Gastroesophageal sphincter (tissue), 4 donors: ENCODE measurements at places on chromosomes 1 and 21.

DNA sequence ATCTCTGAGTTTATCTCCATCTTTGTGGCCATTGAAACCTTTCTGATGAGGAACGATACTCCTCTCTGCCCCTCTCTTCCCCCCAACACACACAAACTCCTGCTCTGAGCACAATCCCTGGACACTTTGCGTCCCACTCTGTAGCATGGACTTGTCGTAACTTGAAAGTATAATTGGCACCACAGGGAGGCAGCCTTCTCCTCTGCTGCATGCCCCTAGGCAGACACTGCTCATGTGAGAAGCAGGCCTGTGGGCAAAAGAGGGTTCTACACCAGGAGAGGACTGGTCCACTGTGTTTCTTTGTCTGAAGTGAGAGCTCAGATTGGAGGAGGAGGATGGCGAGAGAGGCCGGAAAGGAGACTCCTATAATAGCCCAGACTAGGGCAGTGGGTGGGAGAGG is 3.8 kb upstream of the PARS2 start:
- no peak for ATAC-seq

DNA sequence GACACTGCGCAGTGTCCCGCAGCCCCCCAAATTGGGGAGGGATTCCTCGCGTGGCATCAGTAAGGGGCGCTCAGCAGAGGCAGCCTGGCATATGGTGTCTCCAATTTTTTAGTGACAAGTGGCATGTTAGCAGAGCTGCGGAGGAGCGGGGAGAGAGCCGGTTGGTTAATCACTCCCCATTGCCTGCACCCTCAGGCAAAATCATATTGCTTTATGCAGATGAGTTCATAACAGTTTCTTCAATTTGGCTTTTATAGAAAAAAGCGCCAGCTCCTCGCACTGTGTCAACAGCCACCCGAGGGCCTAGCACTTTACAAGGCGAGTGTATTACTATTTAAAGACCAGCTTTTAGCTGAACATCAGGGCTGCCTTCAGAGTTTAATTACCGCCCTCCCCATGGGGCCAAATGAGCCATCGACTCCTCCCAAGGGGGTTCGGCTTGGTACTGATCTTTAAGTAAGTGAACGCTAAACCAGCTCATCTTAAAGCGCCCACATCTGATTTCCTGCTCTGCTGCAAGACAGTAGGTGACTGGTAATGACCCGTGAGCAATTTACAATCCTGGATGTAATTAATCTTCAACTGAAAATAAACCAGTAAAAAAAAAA is 298.9 kb downstream of the DSCAM start:
- no peak for ATAC-seq

DNA sequence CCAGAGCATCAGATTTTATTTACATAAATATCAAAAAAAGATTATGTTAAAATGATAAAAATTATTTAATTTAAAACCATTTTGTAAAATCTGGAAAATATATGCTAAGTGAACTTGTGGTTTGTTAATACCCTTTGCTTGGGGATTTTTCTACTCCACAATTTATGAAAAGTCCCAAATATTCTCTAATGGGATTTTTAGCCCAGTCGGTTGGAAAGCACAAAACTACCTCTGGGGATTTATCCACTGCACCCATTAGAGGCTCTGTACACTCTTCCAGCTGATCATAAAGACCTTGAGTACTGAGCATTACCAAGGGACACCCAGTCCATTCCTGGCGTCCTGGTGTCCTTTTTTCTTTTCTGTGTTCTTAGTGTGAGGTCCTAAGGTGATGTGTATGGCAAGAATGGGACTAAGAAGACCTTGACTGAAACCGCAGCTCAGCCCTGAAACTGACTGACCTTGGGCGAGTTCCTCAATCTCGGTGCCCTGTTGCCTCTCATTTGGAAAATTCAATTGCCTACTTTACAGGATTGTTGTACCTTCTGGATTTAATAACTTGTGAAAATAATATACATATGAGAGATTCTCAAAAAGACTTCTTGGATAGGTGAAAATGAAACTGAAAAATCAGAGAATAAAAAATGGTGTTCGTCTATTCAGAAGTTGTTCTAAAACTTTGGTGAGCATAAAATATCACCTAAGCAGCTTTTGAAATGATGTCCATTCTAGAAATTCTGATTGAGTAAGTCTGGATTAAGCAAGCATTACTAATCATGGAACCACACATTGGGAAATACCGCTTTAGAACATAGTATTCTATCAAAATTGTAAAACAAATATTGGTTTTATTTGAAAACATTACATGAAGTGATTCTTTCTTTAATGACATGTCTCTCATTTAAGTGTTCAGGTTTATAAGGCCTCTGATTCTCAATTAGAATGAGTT is 21.5 kb upstream of the SAMSN1 start:
- ATAC-seq, result no peak

- no peak for ATAC-seq
These were observed 3.9 kb upstream of the LEFTY2 start for GRCh38 chr1:225944951-225945350.

- no peak for ATAC-seq
These were observed 74.3 kb upstream of the EDN2 start for GRCh38 chr1:41558761-41559171.

GRCh38 chr1:118204648-118205047 is 19.6 kb upstream of the SPAG17 start:
- ATAC-seq, result no peak

DNA sequence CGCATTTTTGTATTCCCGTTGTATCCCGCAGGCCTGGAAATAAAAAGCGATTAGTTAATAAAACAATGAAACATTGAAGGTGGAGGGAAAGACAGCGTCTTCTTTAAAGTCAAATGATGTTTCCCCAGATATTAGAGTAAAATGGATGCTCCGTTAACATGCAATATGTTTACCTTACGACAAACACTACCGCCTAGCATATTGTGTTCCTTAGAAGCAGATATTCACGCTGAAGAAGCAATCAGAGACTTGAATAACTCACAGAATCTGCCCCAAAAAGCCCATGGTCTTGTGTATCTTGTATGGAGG is 583 bp upstream of the B4GALT3 start:
- ATAC-seq, result no peak

- ATAC-seq, result no peak
These were observed 583.4 kb downstream of the DPYD start for GRCh38 chr1:97337250-97338030.

- peak; percentile 24 for ATAC-seq
These were observed 482 bp downstream of the SLC2A5 start for GRCh38 chr1:9068981-9069325.

- no peak for ATAC-seq
These were observed 58.4 kb upstream of the ADAM30 start for GRCh38 chr1:119954476-119955422.

DNA sequence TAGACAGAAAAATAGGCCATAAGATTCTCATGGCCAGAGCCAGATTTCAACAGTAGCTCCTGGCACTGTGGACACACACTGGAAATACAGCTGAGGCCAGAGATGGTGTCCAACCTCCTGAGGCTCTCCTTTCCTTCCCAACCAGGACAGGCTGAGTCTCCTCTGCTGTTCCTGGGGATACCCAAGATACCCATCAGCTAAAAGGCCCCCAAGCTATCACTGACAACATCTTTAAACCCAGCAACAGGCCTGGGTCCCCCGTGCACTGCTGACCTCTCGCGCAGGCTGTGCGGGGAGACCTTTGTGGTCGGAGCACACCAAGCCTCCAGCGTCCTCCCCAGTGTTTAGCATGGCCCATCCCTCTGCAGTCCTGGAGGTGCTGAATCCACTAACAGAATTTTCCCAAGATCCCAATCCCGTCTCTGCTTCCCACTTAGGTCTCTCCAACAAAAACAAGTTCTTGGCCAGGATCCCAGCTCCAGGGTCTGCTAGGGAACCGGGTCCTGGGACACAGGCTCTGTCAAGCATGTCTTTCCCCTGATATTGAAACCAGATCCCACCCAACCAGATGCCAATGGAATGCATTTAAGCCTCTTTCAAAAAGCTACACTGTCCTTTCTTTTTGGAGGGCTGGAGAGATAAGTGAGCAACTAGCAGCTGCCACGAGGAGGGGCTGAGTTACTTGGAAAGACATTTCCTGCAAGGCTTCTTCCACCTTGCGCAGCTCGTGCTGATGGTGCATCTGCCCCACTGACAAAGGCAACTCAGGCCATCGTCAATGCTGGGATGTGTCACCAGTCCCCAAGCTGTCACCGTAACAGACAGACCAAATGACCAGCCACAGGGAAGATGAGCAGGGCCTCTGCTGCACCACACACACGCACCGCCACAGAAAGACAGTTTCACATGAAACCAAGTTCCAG is 73.2 kb downstream of the BCAR3 start:
- ATAC-seq, result peak; percentile 20

DNA sequence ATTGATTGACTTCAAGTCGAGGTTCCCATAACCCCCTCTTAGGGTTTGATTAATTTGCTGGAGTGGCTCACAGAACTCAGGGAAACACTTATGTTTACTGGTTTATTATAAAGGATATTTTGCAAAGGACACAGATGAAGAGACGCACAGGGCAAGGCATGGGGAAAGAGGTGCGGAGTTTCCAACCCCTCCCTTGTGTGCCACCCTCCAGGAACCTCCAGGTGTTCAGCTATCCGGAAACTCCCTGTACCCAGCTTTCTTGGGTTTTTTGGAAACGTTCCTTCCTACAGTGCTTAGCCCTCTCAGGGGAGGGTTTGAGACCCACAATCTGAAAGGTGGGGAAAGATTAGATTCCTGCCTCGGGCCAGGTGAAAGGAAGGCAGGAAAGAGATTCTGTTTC is 48.2 kb downstream of the UCK2 start:
- ATAC-seq, result no peak

DNA sequence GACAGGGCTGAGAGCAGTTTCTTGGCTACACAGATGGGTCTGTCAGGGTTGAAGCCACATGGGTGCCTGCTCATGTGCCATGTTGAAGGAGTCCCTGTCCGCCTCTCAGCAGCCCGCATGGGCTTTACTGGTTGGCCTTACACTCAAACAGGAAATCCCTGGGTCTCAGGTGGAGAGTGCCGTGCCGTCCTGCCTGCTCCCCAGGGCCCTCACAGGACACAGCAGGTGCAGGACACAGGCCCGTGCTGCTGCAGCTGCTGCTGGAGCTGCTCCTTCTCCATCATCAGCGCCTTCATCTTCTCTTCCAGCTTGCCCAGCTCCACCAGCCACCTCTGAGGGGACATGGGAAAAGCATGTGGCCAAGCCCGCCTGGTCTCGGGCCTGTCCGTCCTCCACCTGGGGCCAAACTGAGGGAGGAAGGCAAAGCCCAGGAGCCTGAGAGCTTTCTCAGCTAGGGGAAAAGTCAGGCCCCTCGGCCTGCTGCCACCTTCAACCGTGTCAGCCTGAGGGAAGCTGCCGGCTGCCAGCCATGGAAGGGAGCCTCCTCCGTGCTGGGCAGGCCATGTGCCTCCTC is 5.5 kb downstream of the SLFNL1 start:
- ATAC-seq, result no peak

GRCh38 chr1:46562498-46562897 is 11.1 kb upstream of the KNCN start:
- ATAC-seq, result no peak

DNA sequence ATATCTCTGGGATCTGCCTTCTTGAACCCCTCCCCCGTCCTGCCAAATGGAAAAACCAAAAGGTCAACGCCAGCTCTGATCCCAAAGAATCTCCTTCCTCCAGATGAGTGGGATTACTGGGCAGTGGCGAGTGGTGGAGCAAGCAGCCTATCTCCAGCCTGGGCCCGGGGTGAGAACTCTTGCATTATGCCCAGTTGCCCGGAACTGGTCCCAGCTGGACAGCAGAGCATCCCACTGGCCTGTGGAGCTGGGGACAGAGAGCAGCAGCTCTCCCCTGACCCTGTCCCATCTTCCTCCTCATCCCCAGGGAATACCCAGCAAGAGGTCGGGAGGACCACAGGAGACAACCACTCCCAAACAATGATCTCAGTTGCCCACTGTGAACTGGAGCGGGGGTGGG is 130.5 kb downstream of the TMEM53 start:
- ATAC-seq, result no peak

DNA sequence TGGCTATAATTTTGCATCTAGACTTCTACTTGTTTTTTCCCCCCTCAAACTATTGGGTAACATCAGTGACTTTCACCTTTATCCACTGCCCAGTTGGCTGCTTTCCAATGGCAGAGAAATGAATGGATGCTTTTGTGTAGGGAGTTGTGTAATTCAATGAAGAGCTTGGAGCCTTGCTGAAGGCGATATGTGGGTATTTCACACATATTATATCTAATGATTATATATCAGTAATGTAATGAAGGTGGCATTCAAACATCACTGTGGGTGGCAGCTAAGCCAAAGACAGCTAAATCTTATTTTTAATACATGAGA is 81.2 kb downstream of the TGFB2 start:
- ATAC-seq, result peak; percentile 39

DNA sequence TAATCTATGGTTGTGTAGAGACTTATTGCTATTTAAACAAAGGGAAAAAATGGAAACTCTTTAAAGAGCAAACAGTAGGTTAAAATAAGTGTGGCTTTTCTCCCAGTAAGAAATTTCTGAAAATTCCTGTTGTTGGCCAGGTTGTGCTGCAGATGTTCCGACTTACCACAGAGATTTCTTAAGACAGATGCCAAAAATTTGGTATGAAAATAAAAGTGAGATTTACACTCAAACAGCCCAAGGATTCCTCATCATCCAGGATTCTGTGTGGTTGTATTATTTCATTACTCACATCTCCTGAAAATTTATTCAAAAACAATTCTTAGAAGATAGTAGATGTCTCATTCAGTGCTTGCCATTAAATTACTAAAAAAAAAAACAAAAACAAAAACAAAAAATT is 296.7 kb upstream of the PTBP2 start:
- ATAC-seq, result no peak

- no peak for ATAC-seq
These were observed 55.4 kb upstream of the GRHL3 start for GRCh38 chr1:24263746-24264145.

- ATAC-seq, result no peak
These were observed 53.9 kb downstream of the GABPA start for GRCh38 chr21:25788677-25789076.

DNA sequence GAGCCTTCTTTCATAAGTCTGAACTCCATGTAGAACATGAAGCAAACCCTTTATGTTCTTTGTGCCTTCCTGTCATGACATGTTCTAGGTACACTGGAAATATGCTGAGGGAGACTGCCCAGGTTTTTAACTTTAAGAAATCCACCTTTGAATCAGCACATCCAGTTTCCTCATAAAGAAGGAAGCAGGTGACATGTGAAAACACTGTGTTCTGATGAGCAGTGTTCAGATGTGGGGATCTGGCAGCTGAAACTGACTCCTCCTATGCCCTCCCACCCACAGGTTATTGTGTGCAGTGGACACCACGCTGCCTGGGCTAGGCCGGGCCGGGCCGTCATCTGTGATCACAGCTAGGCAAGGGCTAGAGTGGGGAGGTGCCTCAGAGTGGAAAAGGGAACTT is 51.1 kb downstream of the CNN3 start:
- ATAC-seq, result peak; percentile 48
